ENCODE measurements at places on chromosomes 2 and 18.

DNA sequence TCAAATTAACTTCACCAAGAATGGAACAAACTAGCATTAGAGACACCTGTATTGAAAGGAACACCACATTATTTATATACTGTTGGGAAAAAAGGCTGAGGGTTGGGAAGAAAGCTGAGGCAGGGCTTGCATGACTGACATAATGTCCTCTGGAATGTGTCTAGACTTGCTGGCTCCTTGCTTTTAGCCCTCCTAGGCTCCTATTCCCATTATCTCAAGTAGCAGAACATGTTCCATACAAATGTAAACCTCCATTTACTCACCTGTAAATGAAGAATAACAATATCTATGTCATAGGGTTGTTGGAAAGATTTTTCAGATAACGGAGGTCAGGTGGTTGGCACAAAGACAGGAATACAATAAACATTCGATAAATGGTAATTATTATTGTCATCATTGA lies 976 bp upstream of the ACADL start:
- no peak for DNase-seq

GRCh38 chr2:186590350-186590758 lies 498 bp downstream of the ITGAV start:
- no peak for DNase-seq

GRCh38 chr18:63999871-64000270 lies 30.0 kb downstream of the SERPINB8 start:
- no peak for DNase-seq

DNA sequence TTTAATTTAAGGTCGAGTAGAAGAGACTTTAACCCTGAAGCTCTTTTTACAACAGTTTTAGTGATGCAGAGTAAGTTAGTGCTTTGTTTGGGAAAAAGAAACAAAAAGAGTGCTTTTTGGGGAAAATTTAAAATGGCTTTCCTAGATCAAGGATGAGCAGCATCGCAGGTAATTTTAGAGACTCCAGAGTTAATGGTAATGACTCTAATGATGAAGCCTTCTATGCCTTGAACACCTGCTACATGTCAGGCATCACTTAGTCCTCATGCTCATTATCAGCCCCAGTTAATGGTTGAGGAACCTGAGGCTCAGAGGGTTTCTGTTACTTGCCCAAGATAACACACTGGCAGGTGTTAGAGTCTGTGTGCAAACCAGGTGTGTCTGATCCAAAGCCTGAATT lies 167.8 kb downstream of the ACOXL start:
- no peak for DNase-seq

DNA sequence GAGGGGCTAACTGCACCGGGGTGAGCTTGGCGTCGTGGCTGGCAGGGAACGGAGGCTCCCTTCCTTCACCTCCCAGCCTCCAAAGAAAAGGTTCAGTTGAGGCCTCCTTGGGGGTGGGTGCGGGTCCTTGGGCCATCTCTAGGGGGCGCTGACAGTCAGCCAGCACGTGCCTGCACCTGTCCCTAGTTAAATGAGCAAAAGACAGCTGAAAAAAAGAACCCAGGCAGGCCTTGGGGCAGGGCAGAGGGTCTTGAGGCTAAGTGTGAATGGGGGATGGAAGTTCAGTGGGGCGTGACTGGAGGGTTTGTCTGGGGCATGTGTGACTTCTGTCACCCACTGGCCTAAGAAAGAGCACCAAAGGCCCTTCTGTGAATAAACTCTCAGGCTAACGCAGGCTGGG lies 56.4 kb downstream of the ZFP36L2 start:
- no peak for DNase-seq

GRCh38 chr2:118593257-118593656 lies 254.2 kb downstream of the EN1 start:
- no peak for DNase-seq

DNA sequence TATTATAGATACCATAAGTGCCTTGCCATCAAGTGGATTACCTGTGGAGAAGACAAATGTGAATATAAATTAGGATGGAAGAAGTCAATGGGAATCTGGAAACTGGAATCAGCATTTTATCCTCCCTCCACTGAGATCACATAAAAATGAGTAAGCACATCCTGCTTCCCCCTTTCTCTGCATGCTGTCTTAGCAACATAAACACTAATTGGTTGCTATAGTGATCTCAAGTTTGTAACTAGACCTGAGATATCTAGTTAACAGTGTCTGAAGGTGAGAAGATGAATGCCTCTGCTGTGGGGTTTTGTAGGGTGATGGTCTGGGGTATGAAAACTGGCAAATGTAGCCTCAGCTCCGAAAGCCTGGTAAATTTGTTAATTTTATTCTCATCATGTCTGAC lies 1357.5 kb upstream of the CELF4 start:
- DNase-seq: no peak

DNA sequence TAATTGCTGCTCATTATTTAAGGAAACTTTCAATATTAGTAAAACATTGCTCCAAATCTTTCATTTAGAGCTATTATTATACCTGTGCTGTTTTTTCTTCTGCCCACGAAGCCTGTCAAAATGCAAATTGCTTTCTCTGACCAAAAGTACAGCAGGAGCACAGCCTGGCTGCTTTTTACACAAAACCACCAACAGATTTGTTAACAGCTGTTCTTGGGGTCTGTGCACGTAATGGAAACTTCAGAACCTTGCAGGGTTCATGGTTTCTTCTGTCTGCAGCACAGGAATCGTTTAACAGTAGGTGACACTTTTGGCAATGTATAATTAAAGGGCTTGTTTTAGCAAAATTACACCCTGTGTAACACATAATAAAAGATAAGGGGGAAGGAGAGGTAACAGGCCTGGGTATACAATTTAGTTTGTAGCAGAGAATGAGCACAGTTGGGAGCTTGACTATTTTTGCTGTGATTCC lies 447.3 kb downstream of the KCNJ3 start:
- DNase-seq: no peak

Data from stimulated activated CD8-positive, alpha-beta memory T cell treated with anti-CD3 and anti-CD28 coated beads, Interleukin-15, amount 100 ng/mL, for 24 hours (primary cell).